ENCODE measurements at places on chromosomes 4 and X.

GRCh38 chr4:140641789-140642439 lies 73.2 kb upstream of the UCP1 start:
- DNase-seq: no peak

DNA sequence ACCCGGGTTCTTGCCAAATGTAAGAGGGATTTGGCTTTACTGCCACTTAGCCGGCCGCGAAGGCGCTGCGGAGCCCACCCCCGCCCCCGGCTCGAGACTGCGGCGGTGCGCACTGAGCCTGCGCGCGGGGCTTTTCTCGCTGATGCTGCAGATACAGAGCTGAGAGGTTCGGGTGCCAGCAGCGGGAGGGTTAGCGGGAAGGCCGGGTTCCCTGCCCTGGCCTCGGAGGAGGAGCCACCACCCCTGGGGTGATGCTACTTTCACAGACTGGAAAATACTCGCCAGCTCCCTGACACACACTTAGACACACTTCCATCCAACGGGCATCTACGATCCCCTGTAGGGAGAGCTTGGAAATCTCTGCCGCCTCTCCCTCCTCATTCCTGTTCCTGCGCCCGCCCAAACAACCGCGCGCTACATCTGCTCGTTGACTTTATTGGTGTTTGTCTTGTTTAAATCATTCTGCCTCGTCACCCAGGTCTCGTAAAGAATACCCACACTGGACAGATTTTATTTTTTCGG lies 2.1 kb upstream of the PCDH7 start:
- no peak for DNase-seq

DNA sequence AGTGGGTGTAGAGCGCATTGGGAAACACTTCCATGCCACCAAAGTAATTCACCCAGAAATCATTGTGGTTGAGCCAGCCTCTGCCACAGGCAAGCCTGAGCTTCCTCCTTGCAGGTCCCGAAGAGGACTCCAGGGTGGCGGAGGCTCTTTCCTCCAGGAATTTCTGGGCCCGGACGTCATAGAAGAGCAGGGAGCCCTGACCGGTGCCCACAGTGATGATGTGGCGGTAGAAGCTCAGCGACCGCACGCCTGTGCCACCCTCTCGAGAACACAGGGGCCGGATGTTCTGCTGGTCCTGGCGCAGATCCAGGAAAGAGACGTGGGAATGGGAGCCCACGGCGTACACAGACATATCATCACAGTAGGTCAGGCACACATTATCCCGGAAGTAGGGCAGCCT lies 1.3 kb downstream of the DCAF12L1 start:
- no peak for DNase-seq

DNA sequence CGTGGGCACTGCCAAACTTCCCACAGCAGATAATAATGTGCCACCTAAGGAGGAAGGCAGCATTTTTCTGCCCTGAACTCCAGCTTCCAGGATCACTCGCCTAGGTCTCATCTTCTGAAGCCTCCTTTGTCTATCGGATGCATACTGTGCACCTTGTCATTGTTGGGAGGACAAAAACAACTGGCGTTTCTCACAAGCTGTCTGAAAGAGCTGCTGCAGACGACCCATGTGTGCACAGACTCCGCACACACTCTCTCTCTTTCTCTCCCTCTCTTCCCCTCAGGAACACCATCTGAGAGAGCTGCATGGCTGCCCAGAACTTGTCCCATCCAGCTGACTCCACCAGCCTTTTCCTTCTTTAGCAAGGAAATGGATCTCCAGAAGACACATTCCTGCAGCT lies 83.0 kb downstream of the MAML3 start:
- no peak for DNase-seq

DNA sequence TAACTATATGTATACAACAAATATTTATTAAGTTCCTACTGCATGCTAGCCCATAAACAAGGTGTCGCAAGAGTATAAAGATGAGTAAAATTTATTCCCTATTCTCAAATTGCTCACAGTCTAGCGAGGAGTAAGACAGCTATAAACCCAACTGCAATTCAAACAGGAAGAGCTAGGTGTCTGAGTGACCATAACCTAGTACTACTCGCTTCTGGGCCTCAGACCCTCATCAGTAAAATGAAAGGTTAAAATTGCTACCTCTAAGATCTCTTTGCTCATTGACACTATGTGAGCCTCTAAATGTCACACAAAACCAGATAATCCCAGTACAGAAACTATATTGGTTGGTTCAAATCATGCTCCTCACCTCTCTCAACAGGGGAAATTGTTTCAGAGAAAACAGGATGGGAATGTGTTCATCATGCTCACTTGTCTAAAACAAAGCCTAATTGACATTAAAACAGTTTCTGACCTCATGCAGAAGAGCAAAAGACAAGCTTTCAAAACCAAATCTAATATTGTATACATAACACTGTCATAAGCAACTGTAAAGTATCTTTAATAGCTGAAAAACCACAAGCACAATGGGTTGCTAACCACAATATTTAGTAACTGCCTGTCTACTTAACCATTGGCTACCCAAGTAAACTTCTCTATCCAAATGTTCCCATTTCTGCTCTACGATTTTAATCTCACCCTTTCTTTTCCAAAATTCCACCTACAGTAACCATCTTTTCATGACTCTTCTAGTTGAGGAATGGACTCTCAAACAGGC lies 264.6 kb upstream of the FMR1 start:
- no peak for DNase-seq

DNA sequence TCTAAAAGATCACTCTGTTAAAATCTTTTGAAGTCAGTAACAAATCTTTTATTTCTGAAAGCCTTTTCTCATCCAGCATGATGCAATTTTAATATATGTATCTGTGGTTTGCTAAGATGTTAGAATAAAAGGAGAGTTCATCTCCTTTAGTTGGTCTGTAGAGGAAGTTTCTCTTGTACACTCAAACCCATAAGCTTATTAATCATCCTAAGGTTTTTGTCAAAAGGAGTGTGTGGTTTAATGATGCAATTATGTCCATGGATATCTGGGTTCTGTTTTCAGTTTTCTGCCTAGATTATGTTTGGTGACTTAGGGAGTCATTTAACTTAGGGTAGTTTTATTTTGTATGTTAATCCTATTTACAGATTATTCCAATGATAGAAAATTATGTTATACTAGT lies 52.1 kb upstream of the NDST4 start:
- DNase-seq: no peak

DNA sequence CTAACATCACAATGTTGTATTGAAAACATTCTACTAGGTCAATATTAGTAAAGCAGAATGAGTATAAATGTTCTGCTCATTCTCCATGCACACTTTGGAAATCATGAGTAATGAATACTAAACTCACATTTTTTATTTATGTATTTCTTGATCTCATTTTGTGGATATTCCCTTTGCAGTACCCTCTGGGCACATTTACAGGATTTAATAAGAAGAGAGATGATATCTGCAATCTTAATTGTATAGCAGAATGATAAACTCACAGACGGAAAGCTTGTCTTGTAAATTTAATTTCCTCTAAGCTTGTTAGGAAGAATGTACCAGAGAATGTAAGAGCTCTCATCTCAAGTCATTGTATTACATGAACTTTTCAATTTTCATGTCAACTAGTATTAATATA lies 1279.7 kb downstream of the PCDH7 start:
- DNase-seq: no peak

GRCh38 chr4:103424853-103425252 lies 226.7 kb upstream of the CENPE start:
- DNase-seq: no peak

- no peak for DNase-seq
Observed at GRCh38 chr4:153619811-153620210, 64.3 kb upstream of the TLR2 start.

- DNase-seq: no peak
Observed at GRCh38 chr4:188934320-188934962, 795.2 kb downstream of the TRIML1 start.

- no peak for DNase-seq
Observed at GRCh38 chr4:32455231-32455630, 1735.1 kb downstream of the PCDH7 start.

GRCh38 chr4:12399781-12400180 lies 971.1 kb upstream of the HS3ST1 start:
- DNase-seq: no peak

DNA sequence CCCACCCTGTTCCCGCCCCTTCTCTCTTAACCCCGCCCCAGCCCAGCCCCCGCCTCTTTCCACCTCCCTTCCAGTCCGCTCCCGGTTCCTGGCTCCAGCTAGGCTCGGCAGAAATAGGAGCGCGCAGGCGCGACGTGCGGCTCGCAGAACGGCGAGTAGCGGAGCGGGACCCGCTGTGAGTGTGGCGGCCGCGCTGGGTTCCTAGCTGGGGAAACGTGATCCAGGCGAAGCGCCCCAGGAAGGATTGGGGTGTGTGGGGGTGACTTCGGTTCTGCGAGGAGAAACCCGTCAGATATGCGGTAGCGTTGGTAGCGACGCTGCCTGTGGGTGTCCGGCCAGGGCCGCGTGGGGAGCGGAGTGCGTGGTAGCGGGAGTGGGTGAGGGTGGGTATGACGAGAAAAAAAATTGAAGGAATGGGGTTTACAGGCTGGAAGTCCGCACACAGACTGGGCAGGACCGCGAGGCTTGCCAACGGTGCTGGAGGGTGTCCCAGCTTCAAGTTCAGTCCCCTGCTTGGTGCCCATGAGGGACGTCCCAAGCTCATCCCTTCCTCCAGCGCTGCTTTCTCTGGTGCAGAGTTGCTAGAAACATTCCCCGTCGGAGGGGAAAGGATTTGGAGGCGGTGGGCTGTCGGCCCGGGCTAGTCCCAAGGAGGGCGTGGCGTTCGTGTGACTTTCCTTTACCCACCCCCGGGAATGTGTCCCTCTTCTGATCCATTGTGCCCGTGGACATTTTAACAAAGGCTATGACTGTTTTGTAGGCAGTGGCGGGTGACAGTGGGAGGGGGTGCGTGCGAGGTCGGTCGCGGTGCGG lies at the start of gene PRRG1:
Gene PRRG1, plus strand, starts transcription at position 144 of the 813 bp plus-strand sequence. CDS start 56,886 bp downstream, outside the sequence.
- peak; percentile 10 for DNase-seq

DNA sequence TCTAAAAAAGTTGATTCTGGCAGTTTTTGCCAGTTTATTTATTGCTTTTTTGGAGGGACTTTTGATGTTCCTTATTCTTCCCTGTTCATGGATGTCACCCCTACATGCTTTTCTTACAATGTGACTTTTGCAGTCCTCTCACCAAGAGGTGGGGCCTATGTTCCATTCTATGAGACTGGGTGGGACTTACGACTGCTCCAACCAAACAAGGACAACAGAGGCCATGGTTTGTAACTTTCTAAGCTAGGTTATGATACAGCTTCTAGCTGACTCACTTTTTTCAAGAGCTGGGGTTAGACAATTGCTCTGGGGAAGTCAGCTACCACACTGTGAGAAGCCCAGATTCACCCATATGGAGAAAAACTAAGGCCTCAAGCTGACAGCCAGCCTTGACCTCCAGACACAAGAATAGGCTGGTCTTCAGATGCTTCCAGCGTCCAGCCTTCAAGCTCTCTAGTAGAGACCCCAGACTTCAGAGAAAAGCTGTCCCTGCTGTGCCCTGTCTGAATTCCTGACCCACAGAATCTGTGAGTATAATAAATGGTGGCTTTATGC lies 39.5 kb downstream of the ENOPH1 start:
- no peak for DNase-seq

GRCh38 chr4:168059251-168059650 lies 33.1 kb upstream of the ANXA10 start:
- DNase-seq: no peak

DNA sequence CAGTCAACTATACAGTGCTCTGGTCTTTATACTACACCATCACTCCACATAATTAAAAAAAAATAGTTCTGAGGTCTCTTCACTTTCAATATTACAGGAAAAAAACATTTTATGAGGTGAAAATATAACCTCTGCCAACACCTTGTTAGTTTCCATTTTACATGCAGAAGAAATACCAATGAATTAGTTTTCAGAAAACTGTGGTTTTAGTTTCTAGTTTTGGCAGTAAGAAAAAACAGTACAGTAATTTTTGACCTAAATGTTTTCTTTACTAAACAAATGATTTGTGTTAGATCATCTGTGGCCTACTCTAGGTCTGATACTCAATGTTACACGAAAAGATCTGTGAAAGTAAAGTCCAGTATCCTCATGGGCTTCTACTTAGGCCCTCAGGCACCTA lies 10.0 kb downstream of the SULT1E1 start:
- no peak for DNase-seq

DNA sequence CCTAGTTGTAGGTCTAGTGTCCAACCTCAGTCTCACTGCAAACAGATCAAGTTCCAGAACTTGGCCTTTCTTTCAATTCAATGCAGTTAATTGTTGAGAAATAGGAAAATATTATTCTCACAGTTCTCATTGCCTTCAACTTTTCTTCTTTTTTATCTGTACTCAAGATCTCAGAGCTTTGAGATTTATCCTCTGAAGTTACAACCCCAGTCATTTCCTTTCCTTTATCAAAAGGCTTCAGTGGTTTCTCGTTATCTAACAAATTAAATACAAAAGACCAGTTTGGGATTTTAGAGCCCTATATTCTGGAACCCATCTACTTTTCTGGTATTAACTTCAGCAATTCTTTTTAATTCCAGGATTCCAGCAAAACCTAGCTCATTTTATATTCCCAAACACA lies 130.2 kb downstream of the TMA16 start:
- DNase-seq: no peak

- no peak for DNase-seq
Observed at GRCh38 chrX:16469870-16470269, 180.1 kb upstream of the S100G start.

DNA sequence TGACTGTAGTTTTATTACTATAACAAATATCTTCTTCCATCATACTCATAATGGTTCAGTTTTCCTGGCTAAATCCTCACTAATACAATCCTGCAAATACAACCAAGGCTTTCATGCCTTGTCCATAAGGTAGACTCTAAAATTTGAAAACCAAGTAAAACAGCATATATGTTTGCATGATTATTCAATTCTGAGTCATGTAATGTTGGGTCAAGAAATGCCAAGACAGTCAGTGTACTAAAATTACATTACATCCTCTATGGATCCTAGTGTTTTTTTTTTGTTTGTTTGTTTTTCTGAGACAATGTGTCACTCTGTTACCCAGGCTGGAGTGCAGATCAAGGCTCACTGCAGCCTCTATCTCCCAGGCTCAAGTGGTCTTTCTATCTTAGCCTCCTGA lies 38.6 kb upstream of the TEX13D start:
- DNase-seq: no peak

GRCh38 chr4:82017680-82018079 lies 356.1 kb downstream of the HNRNPD start:
- DNase-seq: no peak

- no peak for DNase-seq
Observed at GRCh38 chr4:72899214-72899613, 170.3 kb downstream of the COX18 start.

DNA sequence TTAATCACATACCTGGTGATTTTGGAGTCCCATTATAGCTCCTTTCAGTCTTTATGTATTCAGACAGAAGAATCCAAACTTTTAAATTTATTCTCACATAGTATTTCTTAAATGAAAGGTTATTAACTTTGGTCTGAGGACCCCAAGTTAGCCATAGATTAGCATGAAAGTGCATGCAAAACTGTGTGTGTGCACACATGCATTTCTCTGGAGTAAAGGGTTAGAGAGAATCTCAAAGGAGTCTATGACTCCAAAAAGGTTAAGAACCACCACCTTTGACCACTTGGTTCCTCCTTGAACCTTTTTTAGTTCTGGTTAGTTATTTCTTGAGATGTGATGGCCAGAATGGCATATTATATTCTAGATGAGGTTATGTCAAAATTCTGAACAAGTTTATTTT lies 102.0 kb downstream of the MGST2 start:
- no peak for DNase-seq

GRCh38 chr4:156946516-156947424 lies 24.8 kb downstream of the PDGFC start:
- DNase-seq: peak; percentile 68
